ENCODE measurements at places on chromosomes 1 and 21. TPM values are rescaled to one million over a fixed set of nuclear protein-coding genes. Genes with fewer than 3 reads are reported as not detected.

AK5 gene
- total RNA-seq = 0.61 TPM

ALDH9A1 gene
- 56.7 TPM for total RNA-seq

SESN2 gene
- total RNA-seq = 7.9 TPM

SPATA21 gene
- total RNA-seq = 0.11 TPM

DDI2 gene
- 33.7 TPM for total RNA-seq
